ENCODE measurements at places on chromosomes 16 and 17.

DNA sequence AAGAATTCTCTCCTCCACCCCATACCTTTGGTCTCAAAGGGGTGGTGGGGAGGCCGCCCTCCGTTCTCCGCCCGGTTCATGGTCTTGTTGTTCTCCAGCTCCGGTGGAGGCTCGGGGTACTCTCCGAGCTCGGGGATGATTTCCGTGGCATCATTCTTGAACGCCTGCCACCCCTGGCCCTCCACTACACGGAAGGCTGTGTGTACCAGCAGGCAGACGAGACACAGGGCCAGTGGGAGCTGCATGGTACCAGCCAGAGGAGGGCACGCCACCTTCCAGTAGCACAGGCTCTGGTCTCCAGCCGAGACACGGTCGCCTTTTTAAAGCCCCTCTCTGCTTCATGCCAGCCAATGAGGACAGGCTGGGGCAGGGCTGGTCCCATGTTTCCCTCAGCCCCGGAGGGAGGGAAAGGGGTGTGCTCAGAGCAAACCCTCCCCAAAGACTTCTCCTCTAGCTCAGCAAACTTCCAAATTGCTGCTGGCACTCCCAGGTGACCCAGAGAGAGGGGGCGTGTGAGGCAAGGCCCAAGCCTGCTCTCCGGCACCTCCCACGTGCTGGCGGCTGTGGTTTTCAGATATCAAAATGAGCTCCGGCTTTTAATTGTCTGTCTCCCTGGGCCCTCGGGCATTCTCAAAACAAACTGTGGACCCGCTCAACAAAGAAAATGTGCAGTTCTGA is at the start of gene SOST:
Gene SOST (minus strand): TSS at position 295 of the 678 bp plus-strand sequence. CDS start 50 bp downstream, at position 245.
- no peak for DNase-seq

- DNase-seq: no peak
Measured at GRCh38 chr17:57667461-57667923, 77.6 kb downstream of the CCDC182 start.

DNA sequence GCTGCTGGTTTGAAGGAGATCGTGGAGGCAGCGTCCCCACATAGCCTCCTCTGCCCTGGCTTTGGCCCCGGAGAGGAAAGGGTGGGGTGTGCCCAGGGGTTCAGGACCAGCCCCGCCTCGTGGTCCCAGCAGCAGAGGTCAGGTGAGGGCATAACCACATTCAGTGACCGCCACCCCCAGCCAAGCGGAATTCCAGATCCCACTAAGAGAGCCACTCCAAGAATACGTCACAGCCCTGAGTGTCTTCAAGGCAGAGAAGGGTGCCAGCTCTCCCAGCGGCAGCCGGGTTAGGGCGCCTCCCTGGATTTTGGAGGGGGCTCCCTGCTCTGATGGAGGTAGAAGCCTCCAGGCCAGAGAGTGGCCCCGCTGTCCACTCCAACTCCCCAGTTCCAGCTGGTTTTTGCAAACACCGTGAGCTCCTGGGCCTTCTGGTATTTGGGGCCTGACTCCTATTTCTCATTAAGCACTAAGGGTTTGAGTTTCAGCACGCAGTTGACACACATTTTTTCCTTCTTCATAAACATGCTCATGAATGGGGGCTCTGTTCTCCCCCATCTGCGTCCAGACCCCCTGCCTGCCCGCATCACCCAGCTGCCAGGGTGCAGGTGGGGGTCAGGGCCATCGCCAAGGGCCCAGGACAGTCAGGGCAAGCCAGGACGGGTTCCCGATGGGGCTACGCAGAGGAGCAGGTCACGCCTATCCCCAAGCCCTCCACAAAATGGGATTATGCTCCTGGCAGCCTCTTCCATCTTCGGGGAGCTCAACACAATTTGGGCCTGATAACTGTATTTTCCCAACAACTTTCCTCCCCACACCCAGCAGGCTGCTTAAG is 98.4 kb upstream of the PLCG2 start:
- DNase-seq: no peak

DNA sequence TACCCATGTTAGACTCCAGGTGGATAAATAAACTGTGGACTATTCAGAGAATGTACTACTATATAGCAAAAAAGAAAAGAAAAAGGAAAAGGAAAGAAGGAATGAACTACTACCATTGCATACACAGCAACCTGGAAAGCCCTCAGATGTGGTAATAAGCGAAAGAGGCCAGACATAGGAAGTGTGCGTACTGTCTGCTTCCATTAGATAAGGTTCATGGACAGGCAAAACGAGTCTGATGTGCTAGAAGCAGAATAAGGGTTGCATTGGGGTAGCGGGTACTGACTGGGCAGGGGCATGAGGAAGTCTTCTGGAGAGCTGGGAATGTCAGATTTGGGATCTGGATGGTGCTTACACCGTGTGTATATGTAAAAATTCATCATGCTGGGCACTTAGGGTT is 21.8 kb downstream of the CLEC16A start:
- DNase-seq: no peak

DNA sequence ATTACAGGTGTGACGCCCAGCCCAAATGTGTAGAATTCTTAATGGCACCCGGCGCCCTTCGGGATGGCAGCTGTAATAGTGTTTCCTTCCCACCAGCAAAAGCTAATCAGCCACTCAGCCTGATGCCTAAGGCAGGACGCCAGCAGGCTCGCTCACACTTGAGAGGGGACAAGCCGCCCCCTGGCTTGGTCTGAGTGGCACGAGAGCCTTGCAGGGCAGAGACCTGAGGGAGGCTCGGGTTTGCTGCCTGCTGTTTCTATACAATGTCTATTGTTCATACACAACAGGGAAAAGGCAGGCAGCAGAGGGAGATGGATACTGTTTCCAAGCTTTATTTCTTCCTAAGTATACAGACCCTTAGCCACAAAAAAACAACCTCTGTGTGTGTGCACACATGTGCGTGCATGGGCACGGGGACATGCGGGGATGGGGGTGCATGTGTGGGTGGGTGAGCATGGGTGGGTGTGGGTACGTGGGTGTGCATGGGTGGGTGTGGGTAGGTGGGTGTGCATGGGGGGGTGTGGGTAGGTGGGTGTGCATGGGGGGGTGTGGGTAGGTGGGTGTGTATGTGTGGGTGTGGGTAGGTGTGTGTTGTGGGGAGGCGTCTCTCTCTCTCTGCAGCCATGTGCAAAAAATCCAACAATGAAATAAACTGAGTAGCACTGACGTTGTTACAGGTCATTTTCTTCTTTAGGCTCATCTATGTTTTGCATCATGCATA is 10.0 kb downstream of the SLC38A8 start:
- no peak for DNase-seq

DNA sequence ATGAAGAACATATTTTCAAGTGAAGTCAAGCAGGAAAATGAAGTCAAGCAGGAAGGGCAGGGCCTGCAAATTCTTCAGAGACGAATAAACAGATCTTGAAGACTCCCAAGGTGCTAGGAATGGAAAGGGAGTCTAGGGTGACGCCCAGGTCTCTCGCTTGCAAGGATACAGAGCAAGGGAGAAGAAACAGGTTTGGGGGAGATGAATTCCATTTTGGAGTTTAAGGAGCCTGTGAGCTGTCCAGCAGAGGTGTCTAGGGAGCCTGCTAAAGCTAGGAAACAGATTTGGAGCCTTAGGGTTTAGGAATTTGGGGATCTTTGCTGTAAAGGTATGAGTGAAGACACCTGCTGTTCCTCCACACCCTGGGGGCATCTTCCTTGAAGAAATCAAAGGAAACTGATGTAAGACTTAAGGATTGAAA is 2.0 kb upstream of the UNKL start:
- no peak for DNase-seq

- DNase-seq: no peak
Measured at GRCh38 chr16:9713156-9713555, 469.1 kb downstream of the GRIN2A start.

DNA sequence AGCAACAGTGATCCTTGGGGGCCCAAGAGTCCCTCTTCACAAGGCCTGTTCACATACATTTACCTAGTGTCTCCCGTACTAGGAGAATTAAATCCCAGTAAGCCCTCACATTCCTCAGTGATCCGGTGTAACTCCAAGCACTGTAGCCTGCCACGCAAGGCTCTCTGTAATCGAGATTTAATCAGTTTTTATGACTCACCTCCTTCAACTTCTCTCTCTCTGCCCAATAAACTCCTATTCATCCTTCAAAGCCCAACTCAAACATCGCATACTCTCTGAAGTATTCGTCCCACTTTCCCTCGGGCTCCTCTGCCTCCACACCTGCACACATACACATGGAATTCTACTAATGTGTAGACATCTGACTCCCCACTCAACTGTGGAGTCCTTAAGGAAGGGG is 141.8 kb downstream of the CMIP start:
- no peak for DNase-seq

GRCh38 chr17:40064971-40065768 is 2.4 kb downstream of the THRA start:
- no peak for DNase-seq

- no peak for DNase-seq
Measured at GRCh38 chr16:58499092-58499511, 841 bp upstream of the NDRG4 start.

GRCh38 chr16:11640987-11641817 is 27.1 kb upstream of the SNN start:
- DNase-seq: peak; percentile 45

DNA sequence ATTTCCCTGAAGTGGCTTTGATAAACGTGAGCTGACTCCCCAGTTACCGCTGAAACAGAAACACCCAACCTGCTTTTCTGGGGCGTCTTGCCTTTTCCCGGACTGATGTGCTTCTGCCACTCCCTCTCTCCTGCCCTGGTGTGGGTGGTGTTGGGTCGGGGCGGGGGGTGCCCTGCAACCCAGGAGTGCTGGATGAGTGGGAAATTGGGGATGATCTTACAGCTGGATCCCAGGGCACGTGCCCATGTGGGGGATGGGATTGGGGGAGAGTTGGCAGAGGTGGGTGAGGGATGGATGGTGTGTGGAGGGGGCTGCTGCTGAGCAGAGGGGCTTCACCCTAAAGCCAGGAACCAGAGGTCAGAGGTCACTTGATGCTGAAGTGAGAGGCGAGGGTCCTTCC is 28.5 kb downstream of the PGS1 start:
- no peak for DNase-seq

- DNase-seq: peak; percentile 45
Measured at GRCh38 chr17:42288803-42289610, 709 bp downstream of the STAT5A start.

- no peak for DNase-seq
Measured at GRCh38 chr17:55689672-55690071, 33.0 kb downstream of the TMEM100 start.

- DNase-seq: no peak
Measured at GRCh38 chr17:17235212-17236174, 1.5 kb downstream of the FLCN start.

DNA sequence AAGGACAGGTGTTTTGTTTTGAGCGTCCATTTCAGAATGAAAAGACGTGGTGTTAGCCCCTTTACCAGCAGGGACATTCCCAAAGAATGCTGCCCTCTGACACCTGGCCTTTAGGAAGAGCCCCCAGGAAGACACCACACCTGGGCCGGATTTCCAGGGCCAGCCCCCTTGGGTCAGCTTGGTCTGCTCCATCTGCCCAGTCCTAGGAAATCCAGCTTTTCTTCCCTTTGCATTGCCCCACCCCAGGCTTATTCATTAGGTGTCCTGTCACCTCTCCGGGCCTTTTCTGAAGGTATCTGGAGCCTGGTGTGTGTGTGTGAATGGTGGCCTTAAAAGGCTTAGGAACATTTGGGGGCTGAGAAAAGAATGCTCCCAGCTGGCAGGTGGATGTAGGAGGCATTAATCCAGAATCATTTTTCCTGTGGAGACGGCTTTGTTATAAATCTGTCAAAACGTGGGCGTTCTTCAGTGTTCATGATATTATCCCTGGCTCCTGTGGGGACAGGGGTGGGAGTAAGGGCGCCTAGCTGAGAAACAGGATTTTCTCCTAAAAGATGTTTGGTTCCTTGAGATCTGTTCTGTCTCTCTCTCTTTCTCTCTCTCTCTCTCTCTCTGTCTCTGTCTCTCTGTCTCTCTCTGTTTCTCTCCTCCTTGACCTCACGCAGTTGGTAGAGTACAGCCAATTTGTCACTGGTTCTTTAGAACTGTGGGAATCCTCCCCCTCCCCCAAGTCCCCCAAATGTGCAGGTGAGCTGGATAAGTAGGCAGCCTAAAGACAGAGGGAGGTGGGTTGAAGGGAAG is 84.0 kb downstream of the NTN1 start:
- no peak for DNase-seq

DNA sequence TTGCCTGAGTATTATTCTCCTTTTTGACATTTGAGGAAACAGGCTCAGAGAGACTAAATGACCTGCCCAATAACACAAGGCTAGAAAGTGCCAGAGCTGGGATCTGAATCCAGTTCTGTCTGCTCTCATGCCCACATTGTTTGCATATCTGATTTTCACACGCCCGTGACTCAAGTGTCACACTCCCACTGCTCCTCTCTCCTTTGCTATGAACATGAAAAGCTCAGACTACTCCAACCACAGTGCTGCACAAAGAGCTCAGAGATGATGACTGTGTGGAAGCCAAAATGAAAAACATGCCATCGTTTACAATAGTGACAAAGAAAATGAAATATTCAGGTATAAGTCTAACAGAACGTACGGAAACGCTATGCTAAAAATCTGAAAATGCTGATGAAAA is 107.9 kb downstream of the SMG6 start:
- no peak for DNase-seq

DNA sequence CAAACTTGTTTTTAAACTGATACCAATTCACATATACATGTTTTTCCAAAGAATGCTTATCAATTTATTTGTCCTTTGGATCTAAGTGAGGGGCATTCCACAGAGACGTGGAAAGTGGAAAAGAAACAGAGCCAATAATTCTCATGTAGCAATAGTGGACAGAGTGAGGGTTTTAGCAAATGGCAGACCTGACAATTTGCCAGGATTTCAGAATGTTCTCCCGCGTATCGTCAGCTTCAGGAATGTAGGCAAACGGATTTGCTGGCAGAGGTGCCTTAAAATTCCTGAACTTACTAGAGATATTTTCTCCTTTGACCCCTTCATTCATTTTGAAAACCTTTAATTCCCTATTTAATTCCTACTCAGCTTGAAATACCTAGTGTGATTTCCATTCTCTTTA is 193.4 kb upstream of the CPHXL start:
- DNase-seq: no peak

DNA sequence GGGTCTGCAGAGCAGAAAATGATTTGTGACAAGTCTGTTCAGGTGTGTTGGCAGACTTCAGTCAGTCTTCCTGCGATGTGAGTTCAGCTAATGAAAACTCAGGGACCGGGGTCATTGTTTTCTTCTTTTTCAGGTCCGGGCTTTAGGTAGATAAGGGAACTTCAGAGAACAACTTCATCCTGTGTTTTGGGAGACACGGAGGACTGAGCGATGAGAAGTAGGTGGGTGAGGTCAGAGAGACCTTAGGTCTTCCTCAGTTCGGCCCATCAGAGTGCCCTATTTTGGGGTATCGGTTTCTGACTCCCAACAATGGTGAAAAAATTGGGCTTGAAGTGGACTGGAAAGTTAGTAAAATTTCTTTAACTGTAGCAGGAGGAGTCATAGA is 88.9 kb upstream of the ATF7IP2 start:
- DNase-seq: no peak

- no peak for DNase-seq
Measured at GRCh38 chr16:15972046-15972868, 22.8 kb downstream of the ABCC1 start.

- DNase-seq: no peak
Measured at GRCh38 chr17:47975189-47975822, 4.4 kb downstream of the CDK5RAP3 start.

Measured in effector memory CD8-positive, alpha-beta T cell (primary cell).